ENCODE measurements at places on chromosomes 11 and 22.

- no peak for DNase-seq
Observed at GRCh38 chr11:101576456-101576855, 7.4 kb downstream of the TRPC6 start.

DNA sequence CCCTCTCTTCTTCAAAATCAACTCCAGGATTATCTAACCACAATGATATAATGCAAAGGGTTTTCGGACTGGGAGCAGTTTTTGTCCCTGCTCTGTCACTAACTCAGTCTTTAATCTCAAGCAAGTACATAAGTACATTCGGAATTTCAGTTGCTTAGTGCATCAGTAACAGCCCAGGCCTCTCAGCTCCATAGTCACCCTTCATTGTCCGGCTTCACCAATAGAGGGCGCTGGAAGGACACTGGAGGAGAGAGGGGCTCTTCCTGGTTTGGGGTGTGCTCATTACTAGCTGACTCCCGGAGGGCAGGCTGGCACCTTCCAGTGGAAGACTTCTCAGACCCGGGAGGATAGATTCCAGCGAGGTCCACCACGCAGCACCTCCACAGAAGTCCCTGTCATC, 90.4 kb upstream of the PDGFD start:
- DNase-seq = peak; percentile 20

DNA sequence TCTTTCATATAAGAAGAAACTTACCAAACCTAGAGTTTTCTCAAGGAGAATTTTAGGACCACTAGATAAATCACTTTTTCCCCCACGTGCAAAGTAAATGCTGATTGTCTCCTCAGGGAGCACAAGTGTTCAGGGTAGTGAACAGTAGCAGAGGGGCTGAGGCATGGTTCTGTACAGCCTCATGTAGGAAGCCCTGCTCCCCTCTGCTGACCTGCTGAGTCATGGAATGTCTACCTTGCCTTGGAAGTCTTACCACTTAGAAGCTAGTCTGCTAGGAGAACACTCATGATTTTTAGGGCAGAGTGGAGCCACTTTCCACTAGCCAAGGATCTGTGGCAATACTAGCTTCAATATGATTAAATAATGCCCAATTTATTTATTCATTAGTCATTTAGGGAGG, 2120.6 kb upstream of the RAG2 start:
- no peak for DNase-seq

DNA sequence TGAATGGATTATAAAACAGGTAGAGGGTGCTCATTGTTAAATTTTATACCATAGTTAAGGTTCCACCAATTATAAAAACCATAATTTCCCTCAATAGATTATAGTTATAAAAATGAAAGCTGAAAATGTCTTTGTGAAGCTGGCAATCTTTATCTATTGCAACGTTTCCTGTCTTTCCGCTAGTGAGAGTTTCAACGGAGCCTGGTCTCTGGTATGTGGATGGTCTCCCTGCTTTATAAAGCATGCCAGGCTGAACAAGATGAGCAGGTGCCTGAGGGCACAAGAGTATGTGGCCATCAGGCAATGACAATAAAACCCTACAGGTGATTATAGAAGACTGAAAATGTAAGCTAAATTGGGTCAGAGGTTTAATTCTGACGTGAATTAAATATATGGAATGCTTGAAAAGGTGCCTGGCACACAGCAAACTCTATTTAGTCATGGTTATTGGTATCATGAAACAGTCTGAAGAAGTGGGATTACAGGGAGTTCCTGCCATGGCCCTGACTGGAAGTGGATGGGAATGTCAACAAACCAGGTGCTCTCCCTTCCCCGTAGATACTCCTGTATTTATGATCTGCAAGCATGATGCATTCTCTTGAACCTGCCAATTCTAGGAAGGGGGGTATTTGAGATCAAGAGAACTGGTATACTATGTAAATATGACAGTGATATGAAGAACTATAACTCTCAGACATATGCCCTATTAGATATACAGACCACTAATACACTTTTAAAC, 115.7 kb downstream of the ENTHD1 start:
- DNase-seq = peak; percentile 53

DNA sequence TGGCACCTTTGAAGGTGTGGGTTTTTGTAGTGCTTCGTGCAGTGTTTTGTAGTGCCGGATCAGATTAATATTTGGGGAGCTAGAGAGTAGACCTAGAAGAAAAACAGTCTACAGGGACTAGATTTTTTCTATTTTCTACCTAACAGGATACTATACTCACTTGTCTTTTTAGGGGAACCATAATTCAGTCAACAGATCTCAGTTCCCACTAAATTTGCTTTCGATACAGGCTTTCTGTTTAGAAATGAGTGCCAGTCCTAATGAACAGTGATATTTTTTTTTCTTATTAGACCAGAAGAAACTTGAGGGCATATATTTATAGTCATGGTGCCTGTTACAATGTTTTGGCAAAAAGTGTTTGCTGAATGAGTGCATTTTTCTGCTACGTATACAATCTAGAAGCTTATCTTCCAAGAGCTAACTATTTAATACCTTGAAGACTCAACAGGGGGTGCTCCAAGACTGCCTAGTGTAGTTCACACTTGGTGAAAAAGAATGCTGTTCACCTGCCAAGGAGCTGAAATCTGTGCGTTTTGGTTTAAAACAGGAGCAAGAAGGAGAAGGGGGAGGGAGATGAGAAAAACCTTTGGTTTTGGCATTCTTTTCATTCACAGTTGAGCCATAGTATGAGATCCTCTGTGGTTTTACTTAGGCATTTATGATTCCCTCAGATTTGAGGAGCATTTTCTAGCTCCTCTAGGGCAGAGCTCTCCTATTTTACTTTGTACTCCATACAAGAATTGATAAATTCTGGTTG, 44.9 kb upstream of the VSTM5 start:
- DNase-seq = peak; percentile 66

GRCh38 chr11:34145073-34145472, 39.6 kb downstream of the NAT10 start:
- DNase-seq = no peak

GRCh38 chr11:4066910-4067309, 27.7 kb upstream of the RRM1 start:
- no peak for DNase-seq

DNA sequence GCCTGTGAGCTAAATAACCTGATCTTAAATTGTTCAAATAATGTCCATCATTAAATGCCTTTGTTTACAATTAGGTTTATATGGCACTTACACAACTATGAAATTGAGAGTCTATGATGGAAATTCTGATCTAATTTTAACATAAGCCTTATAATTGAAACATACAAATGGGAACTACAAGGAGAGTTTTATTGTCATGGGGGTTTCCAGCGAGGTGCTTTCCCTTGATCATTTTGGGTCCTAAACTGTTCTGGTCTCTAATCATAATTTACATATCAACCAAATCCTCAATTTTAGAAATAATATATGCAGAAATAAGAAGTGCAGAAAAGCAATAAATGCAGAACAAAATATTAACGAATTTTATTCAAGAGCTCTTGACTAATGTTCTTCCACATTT, 44.9 kb downstream of the RRAS2 start:
- no peak for DNase-seq

- DNase-seq = no peak
Observed at GRCh38 chr11:12117200-12117599, 6.8 kb downstream of the MICAL2 start.

DNA sequence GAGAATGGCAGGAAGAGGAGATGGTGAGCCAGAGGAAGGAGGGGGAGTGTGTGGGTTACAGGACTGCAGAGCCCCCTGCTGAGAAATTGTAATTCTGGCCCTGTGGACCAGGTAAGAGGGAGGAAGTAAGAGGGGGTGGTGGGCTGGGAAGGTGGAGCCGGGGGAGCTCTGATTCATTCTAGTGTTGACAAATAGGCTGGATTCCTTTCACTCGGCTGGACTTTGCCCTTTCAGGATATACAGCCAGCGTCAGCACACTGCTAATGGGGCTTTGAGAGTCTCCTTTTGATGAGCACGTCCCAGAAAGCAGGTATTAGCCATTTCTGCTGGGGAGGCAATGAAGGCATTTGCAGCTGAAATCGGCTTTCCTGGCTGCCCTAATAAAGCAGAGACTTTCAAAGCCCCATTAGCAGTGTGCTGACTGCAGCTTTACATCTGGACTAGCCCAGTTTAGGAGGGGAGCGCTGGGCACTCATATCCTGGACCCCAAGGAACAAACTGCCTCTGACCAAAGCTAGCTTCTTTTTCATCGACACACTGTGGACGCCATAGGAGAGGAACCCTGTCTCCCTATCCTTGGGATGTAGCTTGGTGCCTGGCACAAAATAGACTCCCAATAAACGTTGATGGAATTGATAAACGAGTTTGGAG, 44.8 kb upstream of the CADM1 start:
- peak; percentile 96 for DNase-seq

GRCh38 chr11:119476666-119477331, 53.8 kb upstream of the THY1 start:
- no peak for DNase-seq

DNA sequence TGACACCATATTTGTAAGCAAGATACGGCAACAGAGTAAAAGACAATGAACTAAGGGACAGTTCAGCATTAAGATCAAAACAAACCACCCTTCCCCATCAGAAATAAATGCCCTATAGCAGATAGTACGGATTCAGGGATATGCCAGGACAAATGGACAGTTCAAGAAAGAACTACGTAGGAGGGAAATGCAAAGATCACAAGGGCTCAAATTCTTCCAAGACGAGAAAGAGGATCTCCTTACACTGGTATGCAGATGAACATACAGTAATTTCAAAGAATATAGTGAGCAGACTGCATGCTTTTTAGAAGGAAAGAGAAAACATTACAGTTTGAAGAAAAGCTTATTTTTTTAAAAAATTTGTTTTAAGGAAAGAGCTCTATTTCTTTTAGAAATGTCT, 124.7 kb upstream of the APOA1 start:
- DNase-seq = no peak

DNA sequence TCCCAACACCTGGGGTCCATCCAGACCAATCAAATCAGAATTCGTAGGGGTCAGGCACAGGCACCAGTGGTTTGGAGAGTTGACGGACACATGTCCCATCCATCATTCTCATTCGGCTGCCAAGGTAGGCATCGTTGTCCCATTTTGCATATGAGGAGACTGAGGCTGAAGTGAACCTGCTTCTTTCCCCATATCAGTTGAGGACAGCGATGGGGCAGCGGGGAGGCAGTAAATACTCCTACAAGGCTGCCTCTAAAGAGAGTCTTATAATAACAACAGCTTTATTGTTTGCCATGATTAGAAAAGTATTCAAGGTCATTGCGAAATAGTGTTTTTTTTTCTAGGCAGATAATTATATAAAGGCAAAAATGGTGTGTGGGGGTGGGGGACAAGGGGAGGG, 1.6 kb upstream of the BEST1 start:
- no peak for DNase-seq

- DNase-seq = no peak
Observed at GRCh38 chr11:46682773-46683752, 17.4 kb downstream of the ARHGAP1 start.

DNA sequence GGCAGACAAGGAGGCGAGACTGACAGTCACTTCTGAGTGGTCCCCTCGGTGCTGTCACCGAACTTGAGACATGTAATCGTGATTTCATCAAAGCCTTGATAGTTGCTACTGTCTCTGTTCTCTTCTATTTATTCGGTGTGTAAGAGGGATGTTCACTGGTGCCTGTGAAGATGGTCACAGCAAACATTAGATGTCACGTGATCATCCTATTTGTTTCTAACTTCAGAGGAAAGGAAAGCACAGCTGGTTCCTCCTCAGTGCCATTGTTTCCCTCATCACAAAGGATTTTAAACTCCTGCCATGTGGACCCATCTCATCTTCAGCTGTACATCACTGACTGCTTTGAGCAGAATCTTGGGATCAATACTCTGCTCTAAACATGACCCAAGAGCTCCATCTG, 73.1 kb upstream of the CLMP start:
- no peak for DNase-seq

- no peak for DNase-seq
Observed at GRCh38 chr22:38167988-38168407, 13.6 kb downstream of the PLA2G6 start.

DNA sequence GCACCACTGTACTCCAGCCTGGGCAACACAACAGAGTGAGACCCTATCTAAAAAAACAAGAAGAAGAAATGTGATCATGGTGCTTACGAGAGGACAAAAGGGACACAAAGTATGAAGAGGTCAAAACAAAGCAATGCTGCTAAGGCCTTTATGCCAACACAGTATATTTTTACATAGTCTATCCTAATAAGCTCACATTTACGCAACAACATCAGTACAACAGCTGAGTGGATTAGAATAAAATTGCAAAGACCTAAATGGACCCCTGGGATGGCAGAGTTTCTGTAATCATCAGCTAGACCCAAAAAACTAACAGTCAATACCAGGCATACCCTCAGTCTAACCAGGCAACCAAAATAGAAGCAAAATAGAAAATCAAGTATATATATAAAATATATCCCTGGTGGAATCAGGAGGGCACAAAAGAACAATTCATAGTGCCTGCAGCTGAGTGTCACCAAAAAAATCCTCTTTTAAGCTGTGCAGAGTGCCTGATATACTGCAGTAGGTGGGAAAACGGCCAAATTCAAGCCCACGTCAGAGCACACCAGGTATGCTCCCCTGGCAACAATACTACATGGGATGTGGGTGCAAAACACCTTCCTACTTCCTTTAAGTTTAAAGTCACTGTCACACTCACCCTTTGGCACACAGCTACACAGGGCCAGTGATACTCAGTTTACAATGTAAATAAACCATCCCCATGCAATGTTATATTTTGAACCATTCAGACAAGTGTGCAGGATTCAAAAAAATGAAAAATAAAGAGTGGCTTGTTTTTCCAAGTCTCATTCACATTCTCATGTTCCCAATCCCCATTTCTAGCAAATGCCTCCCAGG, 57.8 kb downstream of the RBFOX2 start:
- no peak for DNase-seq

- DNase-seq = no peak
Observed at GRCh38 chr22:44934454-44934735, 75.4 kb downstream of the PHF21B start.

GRCh38 chr11:121634889-121635288, 182.1 kb upstream of the SORL1-AS1 start:
- DNase-seq = no peak

GRCh38 chr11:44747836-44748235, 21.1 kb downstream of the TSPAN18 start:
- no peak for DNase-seq

DNA sequence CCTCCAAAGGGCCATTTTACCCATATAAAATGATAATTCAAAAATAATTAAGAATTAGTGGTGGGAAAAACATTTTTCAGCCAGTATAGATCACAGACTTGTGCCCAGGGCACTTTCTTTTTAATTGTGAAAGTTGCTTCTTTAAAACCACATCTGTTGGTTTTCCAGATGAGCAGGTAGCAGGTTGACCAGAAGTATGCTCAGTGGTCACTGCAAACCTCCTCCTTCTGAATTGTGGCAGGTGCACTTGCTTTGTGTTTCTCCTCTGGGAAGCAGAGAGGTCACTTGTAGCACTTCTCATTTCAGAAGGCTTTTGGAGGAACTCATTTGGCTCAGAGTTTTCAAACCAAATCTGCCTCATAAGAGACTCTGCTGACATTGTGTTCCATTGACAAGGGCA, 24.6 kb upstream of the CWF19L2 start:
- DNase-seq = no peak
